ENCODE measurements at places on chromosomes 6 and 20.
A peak's percentile ranks its signal among the peaks of the same experiment; 100 is the strongest.

DNA sequence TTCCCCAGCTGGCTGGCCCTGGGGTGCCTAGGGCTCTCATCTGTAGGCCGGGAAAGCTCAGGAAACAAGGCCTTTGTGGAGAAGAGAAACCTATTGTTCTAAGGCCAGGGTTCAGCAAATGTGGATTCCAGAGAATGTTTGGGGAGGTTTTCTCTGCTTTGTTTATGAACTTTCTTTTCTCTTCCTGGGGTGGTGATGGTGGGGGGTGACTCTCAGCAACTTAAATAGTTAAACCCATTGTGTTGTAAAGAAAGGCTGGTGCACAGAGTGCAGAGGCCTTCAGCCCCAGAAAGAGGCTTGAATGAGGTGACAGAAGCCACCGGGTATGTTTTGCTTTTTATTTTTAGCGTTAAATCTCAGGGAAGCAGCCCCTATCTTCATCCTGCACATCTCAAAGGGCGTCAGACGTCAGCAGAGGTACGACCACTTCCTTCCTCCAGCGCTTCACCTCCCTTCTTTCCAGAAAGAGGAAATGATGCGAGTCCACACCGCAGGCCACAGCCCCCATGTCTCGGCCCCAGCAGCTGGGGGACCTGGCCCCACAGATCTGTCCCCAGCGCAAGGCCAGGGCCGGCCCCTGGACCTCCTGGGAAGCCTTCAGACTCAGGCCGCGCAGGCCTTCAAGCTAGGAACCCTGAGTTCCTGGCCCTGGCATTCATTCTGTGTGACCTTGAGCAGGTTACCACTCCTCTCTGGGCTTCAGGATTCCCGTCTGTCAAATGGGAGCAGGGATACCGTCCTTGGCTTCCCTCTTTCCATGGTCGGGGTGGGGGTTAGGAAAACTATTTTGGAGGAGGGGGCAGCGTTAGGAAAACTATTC lies 605 bp upstream of the PPP1R16B start:
- DNase-seq: peak; percentile 80

GRCh38 chr6:105501246-105501645 lies 98.4 kb upstream of the PREP start:
- DNase-seq: no peak

- no peak for DNase-seq
Measured at GRCh38 chr20:59017493-59018231, 1.6 kb upstream of the TUBB1 start.

DNA sequence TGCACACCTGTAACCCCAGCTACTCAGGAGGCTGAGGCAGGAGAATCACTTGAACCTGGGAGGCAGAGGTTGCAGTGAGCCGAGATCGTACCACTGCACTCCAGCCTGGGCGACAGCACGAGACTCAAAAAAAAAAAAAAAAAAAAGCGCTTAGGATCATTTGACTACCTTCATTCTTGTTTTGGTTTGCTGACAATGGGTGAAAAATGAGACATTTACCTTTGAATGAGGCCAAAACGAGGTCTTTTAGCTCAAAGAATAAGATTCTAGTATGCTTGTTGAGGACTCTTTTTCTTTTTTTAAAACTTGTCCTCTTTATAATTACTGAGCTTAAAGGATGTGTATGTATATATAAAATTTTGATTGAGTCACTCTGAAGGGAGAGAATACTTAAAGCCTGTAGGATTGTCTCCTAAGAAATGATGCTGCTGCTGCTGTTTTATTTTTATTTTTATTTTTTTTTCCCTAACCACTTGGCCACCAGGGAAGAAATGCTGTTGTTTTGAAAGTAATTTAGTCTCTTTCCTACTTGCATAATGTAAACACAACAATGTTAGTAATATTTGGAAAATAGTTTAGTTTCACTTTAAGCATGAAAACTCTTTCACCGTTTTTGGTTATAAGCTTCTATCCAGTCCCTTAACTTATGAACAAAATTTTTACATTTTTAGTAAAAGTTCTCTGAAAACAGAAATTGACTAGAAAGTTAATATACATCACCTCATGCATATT lies 7.9 kb downstream of the UBR2 start:
- DNase-seq: no peak

- DNase-seq: no peak
Measured at GRCh38 chr6:157059781-157060180, 263.5 kb downstream of the TMEM242 start.

DNA sequence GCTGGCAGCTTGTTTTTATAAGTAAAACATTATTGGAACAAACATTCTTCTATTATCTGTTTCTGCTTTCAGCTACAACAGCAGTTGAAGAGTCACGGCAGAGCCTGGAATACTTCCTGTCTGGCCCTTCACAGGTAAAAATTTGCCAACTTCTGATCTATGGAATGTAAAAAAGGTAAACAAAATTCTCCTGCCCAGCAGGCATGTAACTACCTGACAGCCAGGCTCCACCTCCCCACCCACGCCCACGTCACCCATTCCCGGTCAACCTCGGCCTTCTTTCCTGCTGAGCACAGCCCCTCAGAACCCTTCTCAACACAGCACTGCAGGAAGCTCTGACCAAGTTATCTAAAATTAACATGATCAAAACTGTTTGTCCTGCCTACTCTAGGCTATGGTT lies 166.0 kb downstream of the DLL1 start:
- no peak for DNase-seq
